ENCODE measurements at places on chromosomes 2 and 18. TPM values are rescaled to one million over a fixed set of nuclear protein-coding genes. Genes with fewer than 3 reads are reported as not detected.

The DSG4 gene
- total RNA-seq = not detected

GRCh38 chr2:227164763-227165291, 403 bp downstream of the COL4A3 start:
- DNase-seq = peak; percentile 45

DNA sequence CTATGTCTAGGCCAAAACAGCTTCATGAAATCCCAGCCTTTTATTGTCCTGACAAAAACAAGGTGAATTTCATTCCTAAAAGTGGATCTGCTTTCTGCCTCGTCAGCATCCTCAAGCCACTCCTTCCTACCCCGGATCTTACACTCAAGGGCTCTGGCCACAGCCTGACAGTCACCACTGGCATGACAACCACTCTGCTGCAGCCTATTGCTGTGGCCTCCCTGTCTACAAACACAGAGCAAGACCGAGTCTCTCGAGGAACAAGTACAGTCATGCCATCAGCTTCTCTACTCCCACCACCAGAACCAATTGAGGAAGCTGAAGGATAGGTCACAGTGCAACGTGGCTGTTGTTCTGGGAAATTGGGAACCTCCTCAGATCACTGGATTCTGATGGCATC, 106.1 kb downstream of the ICA1L start:
- no peak for DNase-seq

DNA sequence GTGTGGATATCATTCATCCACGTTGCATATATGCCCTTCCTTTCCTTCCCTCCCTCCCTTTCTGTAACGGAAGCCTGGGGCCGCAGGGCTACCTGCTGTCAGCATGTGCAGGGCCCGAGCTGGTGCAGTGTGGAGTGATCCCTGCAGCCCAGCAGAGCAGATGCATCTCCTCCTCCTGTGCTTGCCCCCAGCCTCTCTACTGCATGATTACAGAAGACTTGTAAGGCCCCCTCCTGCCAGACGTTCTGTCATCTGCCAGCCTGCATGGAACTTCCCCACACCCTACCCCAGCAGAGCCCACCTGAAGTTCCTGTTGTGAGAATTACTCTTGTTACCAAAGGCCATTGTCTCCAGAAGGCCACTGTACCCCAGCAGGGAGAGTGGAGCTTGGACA, 67.5 kb upstream of the FOSL2 start:
- DNase-seq = no peak

DNA sequence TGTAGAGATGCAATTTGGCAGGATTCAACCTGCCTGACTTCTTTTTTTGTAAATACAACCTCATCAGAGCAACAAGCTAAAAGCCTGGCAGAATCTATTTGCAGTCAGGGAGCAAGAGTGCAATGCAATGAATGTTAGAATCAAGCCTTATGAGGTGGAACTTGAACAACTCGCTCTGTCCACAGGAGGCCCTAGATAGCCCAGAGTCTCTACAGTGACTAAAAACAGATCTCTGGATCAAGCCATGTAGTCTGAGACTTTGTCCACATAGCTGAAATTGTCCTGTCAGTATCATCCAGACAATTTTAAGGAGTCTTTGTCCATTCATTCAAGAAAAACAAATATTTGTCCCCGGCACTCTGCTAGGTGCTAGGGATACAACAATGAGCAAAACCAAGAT, 32.0 kb upstream of the CDK5R2 start:
- DNase-seq = no peak

DNA sequence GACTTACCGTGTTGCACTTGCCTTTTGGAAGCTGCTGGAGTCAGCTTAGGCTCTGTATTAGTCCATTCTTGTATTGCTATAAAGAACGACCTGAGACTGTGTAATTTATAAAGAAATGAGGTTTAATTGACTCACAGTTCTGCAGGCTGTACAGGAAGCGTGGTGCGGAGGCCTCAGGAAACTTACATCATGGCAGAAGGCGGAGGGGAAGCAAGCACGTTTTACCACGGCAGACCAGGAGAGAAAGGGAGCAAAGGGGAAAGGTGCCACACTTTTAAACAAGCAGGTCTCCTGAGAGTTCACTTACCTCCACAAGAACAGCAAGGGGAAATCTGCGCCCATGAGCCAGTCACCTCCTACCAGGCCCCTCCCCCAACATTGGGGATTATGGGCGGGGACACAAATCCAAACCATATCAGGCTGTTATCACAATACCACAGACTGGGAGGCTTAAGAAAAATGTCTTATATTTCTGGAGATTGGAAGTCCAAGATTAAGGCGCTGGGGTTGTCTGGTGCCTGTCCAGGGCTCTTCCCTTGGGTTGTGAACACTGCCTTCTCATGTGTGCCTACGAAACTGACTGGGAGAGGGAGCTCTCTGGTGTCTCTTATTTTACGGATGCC, 3.6 kb upstream of the D2HGDH start:
- DNase-seq = no peak

The CRYBA2 gene
- not detected for total RNA-seq

- no peak for DNase-seq
These were observed 103.6 kb upstream of the RMP24 start for GRCh38 chr18:35868915-35869314.

DNA sequence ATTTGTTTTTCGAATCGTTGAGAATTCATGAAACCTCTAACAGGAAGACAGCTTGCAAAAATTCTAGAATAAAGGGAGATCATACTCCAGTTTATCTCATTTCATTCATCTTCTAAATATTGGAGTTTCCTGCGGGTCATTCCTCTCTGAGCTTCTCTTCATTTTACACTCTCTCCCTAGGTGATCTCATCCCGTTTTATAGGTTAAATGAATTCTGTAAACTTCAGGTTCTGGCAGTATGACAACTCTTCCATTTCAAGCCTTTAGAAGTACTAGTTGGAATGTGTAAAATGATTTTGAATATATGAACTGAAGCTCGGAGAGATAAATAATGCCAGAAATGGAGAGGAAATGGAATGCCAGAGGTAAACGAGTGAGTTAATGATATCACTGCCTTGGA, 312.4 kb downstream of the METTL4 start:
- no peak for DNase-seq

The UPP2 gene
- total RNA-seq = not detected

GRCh38 chr2:86360776-86361175, 23.4 kb upstream of the REEP1 start:
- no peak for DNase-seq

The CYP27A1 gene
- total RNA-seq = 17.4 TPM

- peak; percentile 76 for DNase-seq
These were observed 188.1 kb downstream of the ZEB2 start for GRCh38 chr2:144331674-144332355.

Measured in left cardiac atrium (tissue), 4 donors.